Uterine smooth muscle cell (primary cell): ENCODE measurements at places on chromosomes 4 and X. TPM values are rescaled to one million over a fixed set of nuclear protein-coding genes. Genes with fewer than 3 reads are reported as not detected.

Gene ALB
- total RNA-seq: 0.12 TPM in 1 of 2 replicates, not detected in the other

Gene CCDC110
- 1.3 and 2.0 TPM in 2 replicates for total RNA-seq

Gene ZBTB49
- 4.1 and 7.0 TPM in 2 replicates for total RNA-seq

Gene MAGEB2
- not detected in 2 replicates for total RNA-seq

Gene GAGE1
- total RNA-seq: not detected in 2 replicates

Gene ATOH1
- not detected in 2 replicates for total RNA-seq

Gene MAGEB17
- total RNA-seq: not detected in 2 replicates

Gene MAPK10
- 21.1 and 23.4 TPM in 2 replicates for total RNA-seq

Gene CYBB
- total RNA-seq: under 0.01 TPM in 1 of 2 replicates, not detected in the other

Gene GPR34
- not detected in 2 replicates for total RNA-seq

Gene PABPC5
- 1.8 and 2.5 TPM in 2 replicates for total RNA-seq

Gene EMD
- total RNA-seq: 17.1 and 20.6 TPM in 2 replicates

Gene GABRG1
- total RNA-seq: not detected in 2 replicates

Gene RADX
- total RNA-seq: 5.4 and 12.0 TPM in 2 replicates

Gene GRIPAP1
- 23.1 and 29.9 TPM in 2 replicates for total RNA-seq
